Left kidney (tissue), 8 donors: ENCODE measurements at places on chromosomes 7 and 10. TPM values are rescaled to one million over a fixed set of nuclear protein-coding genes. Genes with fewer than 3 reads are reported as not detected.
A peak's percentile ranks its signal among the peaks of the same experiment; 100 is the strongest.

- DNase-seq: no peak
Observed at GRCh38 chr7:157775560-157776332, 438.9 kb downstream of the DNAJB6 start.

KAZALD1 gene
- 8.2 TPM for polyA plus RNA-seq

DNA sequence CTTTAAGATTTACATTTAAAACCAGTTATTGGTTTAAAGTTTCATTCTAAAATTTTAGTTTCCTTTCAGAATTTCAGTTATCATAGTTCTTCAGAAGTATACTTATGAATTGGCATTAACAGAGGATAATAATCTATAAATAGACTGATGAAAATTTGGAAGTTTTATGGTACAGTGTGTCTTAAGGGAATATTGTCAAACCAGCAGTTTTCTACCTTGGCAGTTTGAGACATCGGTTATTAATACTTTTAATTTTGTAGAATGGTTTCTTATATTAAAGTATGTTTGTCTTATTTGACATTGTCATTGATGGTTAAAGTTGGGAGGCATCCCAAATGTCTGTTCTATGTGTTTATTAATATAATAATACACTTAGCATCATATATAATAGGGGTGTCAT, 2.0 kb downstream of the AHR start:
- DNase-seq: no peak

DNA sequence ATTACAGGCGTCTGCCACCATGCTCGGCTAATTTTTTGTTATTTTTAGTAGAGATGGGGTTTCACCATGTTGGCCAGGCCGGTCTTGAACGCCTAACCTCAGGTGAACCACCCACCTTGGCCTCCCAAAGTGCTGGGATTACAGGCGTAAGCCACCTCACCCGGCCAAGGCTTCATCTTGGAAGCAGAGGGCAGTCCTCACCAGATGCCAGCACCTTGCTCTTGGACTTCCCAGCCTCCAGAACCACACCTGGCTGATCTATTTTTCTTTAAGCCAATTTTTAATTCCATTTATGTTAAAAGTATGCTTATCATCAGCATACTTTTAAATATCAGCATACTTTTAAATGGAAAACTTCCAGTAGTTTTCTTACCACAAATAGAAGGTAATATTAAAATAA, 12.2 kb downstream of the ANXA7 start:
- DNase-seq: no peak

- no peak for DNase-seq
Observed at GRCh38 chr10:95303535-95303934, 12.7 kb upstream of the PDLIM1 start.

GJD4 gene
- polyA plus RNA-seq: 0.13 TPM

DNA sequence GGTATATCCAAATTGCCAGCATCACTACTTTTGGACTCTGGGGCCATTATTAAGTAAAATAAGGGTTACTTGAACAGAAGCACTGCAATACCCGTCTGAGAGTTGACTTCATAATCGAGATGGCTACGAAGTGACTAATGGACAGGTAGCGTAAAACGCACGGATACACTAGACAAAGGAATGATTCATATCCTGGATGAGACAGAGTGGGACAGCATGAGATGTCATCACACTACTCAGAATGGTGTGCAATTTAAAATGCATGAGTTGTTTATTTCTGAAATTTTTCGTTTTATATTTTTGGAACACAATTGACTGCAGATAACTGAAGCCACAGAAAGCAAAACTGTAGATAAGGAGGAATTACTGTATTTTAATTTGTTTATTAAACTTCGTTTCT, 421.5 kb upstream of the LRGUK start:
- DNase-seq: no peak

DNA sequence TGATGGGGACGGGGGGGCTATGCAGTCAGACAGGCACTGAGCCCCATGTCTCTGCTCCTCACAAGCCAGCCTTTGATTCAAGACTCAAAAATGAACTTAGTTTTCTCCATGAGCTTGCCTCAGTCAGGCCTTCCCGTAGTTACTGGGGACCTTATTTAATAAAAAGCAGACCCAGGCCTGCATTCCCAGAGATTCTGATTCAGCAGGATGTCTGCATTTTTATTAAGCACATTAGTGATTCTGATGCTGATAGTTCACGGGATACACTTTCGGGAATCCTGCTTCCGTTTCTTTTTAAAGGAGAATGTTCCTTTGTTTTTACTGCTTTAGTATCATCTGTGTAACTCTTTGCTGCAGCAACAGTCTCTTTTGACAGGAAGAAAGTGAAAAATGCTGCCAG, 28.3 kb upstream of the PLPP4 start:
- DNase-seq: no peak

DNA sequence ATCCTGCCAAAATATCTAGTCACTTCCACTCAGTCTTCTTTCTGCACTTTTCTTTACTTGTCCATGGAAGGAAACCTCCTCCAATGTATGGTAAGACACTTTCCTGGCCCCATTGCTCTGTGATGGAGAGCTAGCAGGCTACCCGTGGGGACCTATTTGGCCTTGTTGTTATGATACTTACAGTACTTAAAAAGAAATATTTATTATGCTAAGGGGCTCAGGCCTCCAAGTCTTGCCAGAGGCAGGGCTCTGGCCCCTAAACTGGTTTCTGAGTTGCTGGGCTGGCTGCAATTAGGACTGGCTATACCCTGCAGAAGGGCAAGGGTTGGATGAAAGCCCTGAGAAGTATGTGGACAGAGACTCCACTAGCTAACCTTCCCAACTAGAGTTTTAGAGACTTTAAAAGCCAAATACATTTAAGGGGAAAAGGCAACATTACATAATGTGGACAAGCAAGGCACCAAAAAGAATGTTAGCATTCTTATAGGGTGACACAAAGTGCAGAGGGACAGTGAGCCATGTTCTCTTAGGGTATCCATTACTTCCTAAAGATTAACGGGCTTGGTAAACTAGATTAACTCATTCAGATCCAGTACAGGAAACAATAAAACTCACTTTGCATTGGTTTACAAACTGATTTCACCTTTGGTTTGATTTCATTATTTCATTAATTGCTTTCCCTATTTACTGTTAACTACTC, 84.9 kb upstream of the INHBA start:
- no peak for DNase-seq

DNA sequence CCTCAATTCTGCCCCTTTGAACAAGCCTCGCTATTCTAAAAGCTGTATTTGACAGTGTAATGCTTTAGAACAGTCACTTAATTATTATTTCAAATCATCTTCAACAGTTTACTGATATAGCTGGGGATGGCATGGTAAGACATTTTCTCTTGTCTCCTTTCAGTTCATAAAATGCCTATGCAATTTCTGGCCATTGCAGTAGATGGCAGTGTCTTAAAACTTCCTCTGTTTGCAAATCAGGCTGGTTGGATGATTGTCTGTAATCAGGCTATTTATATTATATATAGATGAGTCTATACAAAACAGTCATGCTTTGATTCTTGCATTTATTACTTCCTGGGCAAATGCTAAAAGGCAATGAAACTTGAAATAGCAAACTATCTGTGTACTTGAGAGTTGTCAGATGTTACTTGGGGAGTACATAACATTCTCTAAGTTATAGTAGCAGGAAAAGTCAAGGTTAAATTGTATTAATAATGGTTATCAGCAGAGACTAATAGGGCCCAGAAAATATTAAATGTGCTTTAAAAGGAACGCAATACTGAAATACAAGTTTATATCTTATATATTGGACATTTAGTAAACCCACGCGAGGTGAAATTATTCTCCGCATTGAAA, 55.5 kb upstream of the LHFPL3 start:
- DNase-seq: peak; percentile 6

- DNase-seq: no peak
Observed at GRCh38 chr10:131267814-131268095, 43.8 kb downstream of the TCERG1L start.
